ENCODE measurements at places on chromosomes 2 and 18.

- no peak for DNase-seq
Observed at GRCh38 chr2:9178904-9179571, 27.6 kb upstream of the ASAP2 start.

DNA sequence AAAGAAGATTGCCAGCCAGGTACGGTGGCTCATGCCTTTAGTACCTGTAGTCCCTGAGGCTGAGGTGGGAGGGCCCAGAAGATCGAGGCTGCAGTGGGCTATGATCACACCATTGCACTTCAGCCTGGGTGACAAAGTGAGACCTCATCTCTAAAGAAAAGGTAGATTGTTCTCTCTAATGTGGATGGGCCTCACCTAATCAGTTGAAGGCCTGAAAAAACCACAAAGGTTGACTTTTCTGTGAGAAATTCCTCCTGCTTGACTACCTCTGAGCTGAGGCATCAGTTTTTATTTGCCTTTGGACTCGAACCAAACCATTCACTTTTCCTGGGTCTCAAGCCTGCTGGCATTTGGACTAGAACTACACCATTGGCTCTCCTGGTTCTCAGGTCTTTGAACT, 142.1 kb upstream of the CYP26B1 start:
- DNase-seq = no peak

DNA sequence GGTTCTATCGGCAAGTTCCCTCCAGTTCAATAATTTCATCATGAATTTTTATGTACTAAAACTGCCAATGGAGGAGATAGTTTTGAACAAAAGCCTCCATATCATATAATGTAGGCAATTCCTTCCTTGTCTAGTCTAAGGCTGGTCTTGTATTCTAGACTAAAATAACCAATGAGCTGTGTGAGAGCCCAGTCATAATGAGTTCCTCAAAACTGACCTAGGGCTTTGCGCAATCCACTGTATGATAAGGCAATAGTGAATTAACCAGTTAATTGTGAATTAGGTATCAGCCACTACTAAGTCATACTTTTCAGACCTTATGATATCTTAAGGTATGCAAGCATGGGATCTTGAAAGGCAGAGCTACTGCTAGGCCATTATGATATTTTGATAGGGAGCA, 7.6 kb upstream of the UXS1 start:
- no peak for DNase-seq

- peak; percentile 7 for DNase-seq
Observed at GRCh38 chr2:31980674-31981356, 30.0 kb downstream of the MEMO1 start.

DNA sequence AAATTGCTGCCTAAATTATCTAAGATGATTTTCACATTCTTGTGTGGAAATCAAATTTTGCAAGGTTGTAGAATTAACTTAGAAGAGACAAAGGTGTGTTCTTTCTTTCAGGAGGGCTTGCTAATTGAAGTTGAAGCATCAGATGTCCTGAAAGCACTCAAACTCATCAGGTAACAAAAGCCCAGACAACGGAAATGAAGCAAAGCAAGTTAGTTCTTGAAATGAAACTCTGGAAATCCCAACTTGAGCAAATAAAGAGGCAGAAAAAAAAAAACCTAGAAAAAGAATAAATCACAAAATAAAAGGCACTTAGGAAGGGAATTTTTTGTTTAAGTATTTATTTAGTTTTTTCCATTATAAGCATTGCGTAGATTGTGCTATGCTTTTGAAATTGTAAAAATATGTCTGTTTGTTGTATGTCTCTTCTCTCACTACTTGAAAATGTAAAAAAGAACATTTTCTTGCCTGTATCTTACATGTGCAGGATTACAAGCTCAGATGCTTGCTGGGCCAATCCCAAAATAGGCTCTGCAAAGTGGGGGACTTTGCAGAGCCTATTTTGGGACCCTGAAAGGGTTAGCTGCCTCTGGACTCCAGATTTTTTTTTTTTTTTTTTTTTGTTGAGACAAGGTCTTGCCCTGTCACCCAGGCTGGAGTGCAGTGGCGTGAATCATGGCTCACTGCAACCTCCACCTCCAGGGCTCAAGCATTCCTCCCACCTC, 46.7 kb downstream of the FAM161A start:
- DNase-seq = no peak

GRCh38 chr2:64565949-64566710, 42.0 kb downstream of the AFTPH start:
- no peak for DNase-seq

DNA sequence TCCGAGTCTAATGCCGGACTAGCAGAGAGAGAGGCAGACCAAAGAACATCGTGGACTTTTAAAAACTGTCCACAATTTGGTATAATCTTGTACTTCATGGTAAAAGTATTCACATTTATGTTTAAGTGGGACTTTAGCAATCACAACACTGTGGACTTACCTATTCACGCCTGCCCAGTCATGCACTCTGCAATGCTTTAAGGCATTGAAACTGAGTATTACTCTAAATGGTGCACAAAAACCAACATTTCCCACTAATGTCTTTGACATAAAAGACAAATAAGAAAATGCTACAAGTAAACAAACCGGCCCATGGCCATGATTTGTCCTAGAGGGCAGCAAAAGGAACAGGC, 91.3 kb downstream of the ACVR1 start:
- DNase-seq = no peak

DNA sequence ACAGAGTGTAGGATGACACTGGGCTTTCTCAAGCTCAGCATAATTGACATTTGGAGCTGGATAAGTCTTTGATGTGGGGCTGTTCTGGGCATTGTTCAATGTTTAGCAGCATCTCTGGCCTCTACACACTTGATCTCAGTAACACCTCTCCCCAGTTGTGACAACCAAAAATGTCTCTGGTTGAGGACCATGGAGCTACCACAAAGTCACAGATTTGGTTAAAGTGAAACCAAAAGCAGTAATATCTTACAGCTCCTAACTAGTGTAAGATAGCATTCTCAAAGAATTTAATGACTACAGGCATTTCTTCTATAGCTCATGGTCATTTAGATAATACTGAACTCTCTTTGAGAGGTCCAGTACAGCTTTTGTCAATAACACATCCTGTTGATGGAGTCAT, 23.4 kb upstream of the PAX3 start:
- DNase-seq = no peak

GRCh38 chr2:24682304-24682703, 110.9 kb downstream of the PTRHD1 start:
- DNase-seq = no peak

- no peak for DNase-seq
Observed at GRCh38 chr2:8307606-8308180, 374.2 kb upstream of the ID2 start.

- no peak for DNase-seq
Observed at GRCh38 chr2:73255907-73256617, 22.0 kb downstream of the CCT7 start.

GRCh38 chr2:1823187-1824169, 79.2 kb upstream of the PXDN start:
- DNase-seq = peak; percentile 82

- DNase-seq = no peak
Observed at GRCh38 chr2:136319651-136320050, 201.7 kb upstream of the CXCR4 start.

GRCh38 chr2:176584333-176584732, 315.1 kb downstream of the MTX2 start:
- DNase-seq = no peak

DNA sequence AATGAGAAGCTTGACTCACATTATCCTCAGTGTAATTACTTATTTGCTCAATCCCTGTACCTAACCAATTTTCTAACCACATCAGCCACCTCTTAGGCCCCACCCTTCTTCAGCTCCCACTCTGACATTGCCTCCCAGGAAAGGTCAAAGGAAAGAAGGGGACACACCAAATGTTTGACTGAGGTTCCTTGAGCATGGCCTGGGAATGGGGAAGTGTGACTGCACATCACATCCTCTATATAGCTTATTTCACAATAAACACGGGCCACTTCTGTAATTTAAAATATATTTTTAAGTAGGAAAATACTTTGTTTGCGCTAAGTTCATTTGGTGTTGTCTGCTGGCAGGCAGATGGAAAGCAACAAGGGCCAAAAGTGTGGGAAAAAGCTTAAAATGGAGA, 3.0 kb upstream of the FIGLA start:
- no peak for DNase-seq

GRCh38 chr18:73948497-73948896, 199.1 kb downstream of the FBXO15 start:
- DNase-seq = no peak

DNA sequence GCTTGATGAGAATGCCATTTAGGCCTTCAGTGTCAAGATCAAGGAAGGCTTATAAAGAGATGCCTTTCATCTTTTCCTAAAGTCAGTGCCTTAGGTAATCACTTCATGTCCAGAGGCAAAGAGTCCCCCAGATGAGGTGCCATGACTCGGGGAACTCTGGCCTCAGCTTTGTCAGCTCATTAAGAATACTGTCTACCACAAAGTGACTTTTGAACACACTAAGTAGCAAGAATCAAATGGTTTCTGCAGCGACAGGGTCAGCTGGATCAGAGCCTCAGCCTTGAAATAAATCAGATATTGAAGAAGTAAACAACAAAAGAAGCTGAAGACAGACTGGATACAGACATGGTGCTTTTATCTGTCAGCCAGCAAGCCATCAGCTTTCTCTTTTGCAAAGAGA, 120.1 kb upstream of the SLC39A10 start:
- no peak for DNase-seq

GRCh38 chr18:45280481-45281276, 334.6 kb upstream of the SLC14A2 start:
- DNase-seq = no peak

- no peak for DNase-seq
Observed at GRCh38 chr2:43302961-43303494, 76.6 kb upstream of the ZFP36L2 start.

DNA sequence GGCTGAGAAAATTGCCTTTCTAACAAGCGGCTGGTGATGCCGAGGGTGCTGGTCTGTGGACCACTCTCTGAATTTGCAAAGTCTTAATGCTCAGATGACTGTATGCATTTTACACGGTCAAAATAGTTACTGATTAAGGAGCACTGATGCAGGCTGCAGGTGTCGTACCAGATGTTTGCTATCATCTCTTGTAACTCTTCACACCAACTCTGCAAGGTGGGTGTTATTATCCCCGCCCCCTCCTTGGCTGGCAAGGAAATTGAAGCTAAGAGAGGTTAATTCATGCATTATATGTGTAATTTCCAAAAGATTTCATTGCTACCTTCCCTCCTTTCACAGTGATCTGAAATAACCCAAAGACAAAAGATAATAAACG, 13.0 kb upstream of the LBH start:
- DNase-seq = no peak

DNA sequence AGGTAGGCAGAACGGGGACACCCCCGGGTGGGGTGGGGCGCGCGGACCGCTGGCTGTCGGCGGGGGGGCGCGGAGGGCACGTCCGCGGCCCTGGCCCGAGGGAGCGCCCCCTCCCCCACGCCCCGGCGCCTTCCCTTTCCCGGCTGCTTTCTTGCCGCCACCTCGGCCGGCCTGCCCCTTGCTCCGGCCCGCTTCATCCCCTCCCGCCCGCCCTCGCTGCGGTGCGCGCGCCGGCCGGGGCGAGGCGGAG, 443 bp downstream of the VAPA start:
- DNase-seq = no peak

DNA sequence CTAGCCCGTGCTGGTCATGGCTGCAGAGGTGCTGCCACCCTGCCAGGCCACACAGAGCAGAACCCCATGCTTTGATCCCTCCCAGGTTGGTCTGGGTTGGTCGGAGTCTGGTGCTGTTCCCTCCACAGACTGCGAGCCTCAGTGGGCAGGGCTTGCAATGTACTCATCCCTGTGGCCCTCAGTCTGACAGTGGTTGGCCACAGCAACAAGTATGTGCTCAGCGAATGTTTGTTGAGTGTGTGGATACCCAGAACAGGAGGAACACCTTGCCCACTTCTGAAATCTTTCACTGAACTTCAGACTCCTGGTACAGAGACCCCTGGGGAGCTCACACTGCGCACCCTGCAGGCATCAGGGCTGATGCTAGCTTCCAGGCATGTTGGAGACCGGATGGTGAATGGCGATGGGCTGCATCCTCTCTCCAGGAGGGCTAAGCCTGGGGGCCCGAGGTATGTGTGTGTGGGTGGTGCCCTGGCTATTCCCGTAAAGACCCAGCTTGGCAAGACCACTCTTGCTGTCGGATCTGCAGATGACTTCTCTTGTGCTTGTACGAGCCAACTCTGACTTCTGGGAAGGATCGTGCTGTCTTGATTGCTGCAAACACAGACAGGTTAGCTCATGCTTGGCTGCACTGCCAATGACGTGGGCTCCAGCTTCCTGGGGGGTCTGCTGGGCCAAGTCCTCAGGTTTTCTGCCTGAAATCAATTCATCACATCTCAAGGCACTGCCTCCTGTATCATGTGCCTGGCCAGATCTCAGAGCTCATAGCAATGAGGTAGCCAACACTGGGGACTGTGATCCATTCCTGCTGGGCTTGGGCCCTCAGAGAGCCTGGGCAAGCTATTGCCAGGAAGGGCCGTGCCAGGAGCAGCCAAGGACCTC, 43.7 kb downstream of the RHOB start:
- no peak for DNase-seq

DNA sequence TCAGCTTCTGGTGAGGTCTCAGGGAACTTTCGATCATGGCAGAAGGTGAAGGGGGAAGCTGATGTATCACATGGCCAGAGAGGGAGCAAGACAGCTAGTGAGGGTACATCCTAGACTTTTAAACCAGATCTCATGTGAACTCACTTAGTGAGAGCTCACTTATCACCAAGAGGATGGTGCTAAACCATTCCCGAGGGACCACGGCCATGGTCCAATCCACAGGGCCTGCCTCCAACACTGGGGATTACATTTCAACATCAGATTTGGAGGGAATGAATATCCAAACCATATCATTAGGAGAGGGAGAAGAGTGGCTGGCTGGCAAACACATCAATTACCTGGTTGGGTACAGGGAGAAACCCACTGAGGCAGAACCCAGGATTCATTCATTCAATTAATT, 75.7 kb upstream of the HAAO start:
- no peak for DNase-seq

DNA sequence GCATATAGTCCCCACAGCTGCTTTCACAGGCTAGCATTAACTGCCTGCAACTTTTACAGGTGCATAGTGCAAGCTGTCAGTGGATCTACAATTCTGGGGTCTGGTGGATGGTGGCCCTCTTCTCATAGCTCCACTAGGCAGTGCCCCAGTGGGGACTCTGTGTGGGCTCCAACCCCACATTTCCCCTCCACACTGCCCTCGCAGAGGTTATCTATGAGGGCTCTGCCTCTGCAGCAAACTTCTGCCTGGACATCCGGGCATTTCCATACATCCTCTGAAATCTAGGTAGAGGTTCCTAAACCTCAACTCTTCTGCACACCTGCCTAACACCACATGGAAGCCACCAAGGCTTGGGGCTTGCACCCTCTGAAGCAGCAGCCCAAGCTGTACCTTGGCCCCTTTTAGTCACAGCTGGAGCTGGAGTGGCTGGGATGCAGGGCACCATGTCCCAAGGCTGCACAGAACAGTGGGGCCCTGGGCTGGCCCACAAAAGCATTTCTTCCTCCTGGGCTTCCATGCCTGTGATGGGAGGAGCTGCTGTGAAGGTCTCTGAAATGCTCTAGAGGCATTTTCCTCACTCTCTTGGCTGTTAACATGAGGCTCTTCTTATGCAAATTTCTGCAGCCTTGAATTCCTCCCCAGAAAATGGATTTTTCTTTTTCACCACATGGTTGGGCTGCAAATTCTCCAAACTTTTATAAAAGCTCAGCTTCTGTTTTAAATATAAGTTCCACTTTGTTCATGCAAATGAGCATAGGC, 59.3 kb downstream of the KDM3A start:
- DNase-seq = no peak
